ENCODE measurements at places on chromosomes 7 and 10.

DNA sequence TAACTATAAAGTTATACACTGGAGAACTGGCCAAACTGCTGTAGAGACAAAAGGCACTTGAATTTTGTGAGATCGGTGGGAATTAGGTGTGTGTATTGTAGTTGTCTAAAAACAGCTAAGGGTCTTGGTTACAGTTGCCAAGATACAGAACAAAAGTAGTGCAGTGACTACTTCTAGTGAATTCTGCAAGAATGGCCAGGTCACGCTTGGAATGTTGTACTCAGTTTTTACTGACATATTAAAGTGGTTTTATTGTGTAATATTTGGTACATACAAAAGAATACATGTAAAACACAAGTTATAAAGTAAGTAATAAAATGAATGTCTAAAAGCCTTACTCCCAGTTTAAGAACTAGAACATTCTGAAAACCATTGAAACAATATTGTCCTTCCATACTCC lies 42.4 kb downstream of the PRPF18 start:
- peak; percentile 56 for DNase-seq

DNA sequence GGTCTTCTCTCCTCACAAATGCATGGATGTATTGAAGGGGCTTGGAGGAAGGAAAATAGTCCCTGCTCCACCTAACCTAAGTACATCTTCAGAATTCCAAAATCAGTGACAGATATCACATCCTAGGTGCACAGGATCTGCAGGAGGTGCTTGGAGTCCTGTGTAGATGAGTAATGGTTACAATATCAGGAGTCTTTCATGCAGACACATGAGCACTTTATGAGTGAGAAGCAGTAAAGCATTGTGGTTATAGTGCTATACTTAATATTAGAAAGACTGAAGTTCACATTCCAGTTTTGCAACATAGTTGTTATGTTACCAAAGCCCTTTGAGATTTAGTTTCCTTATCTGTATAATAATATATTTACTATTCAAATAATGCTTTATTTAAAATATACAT lies 516.7 kb downstream of the NEBL start:
- no peak for DNase-seq

DNA sequence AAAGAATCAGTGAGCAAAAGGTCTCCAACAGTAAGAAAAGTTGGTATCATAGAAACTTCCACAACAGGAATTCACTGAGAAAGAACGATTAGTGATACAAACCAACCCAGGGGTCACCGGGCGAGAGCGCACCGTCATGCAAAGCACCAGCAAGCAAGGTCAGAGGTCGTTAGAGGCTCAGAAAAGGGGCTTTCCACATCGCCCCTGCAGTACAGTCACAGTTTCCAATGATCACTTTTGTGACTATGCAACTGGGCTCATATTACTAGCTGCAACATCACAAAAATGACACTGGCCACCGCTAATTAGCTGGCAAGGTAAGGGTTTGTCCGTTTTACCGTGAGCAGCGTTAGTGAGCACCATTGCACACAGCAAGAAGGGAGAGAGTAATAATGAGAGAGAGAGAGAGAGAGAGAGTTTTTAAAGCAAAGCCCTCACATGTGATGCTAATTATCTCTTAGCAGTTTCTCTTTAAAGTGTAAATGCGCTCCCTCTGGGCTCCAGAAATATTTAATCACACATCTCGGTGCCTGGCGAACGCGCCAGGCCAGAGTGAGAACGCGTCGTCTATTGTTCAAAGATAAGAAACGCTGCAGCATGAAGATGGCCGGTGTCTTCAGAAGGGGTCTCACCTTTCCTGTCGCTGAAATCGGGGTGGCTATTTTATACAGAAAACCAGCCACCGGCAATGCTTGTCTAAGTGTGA lies 237.5 kb downstream of the DNAJB6 start:
- no peak for DNase-seq

- no peak for DNase-seq
Observed at GRCh38 chr7:30331338-30331737, 46.9 kb downstream of the ZNRF2 start.

DNA sequence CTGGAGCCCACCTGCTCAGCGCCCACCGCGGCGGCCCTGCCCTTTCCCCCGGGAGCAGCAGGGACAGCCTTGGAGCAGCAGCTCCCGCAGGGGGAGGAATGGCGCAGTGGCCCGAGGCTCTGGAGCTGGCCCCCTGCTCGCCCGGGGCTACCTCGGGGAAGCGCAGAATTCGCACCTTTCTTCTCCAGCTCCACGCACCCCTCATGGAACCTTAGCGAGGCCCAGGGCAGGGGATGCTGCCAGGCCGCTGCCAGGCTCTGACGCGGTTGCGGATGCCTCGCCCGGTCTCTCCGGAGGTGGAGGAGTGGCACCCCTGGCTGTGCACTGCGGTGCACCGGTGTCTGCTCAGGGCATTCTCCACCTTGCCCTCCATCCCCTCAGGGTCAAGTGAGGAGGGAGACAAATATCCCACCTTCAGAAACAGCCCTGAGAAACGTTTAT lies 84.9 kb upstream of the MKI67 start:
- no peak for DNase-seq

- DNase-seq: peak; percentile 86
Observed at GRCh38 chr10:10872035-10872673, 145.5 kb upstream of the CELF2 start.

DNA sequence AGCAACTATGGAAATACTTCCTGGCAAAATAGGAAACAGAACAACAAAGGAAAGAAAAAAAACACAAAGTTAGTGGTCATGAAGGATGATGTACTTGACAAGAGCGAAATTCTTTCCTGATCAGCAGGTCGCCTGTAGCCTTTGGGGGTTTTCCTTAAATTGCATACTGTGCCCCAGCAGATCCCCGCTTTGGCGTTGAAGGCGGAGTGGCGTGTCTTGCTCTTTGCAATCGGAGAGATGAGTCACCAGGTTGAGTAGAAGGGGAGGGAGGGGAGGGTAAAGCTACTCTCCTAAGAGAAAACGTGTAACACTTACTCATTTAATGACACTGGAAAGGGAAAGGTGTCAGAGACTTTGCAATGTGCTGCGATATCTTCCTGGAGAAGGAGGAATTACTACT lies 587.2 kb downstream of the SORCS1 start:
- no peak for DNase-seq

- no peak for DNase-seq
Observed at GRCh38 chr7:103560136-103560535, 114.1 kb upstream of the SLC26A5 start.

- no peak for DNase-seq
Observed at GRCh38 chr7:49791088-49791741, 17.8 kb downstream of the VWC2 start.

DNA sequence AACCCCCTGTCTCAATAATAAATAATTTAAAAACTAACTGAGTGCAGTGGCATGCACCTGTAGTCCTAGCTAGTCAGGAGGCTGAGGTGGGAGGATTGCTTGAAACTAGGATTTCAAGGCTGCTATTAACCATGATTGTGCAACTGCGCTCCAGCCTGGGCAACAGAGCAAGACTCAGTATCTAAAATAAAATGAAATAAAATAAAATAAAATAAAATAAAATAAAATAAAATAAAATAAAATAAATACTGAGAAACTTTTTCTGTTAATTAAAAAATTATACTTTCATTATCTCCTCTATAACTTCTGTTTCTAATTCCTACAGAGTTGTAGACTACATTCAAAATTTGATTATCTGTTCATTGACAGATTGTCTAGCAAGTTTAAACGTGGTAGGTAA lies 999.4 kb downstream of the ANKRD7 start:
- no peak for DNase-seq

GRCh38 chr10:106942035-106942662 lies 222.4 kb downstream of the SORCS1 start:
- DNase-seq: no peak

- DNase-seq: no peak
Observed at GRCh38 chr7:2720024-2720423, 32.0 kb downstream of the AMZ1 start.

- DNase-seq: no peak
Observed at GRCh38 chr10:17431871-17432311, 22.5 kb downstream of the ST8SIA6 start.

GRCh38 chr7:120949393-120949911 lies 1.1 kb upstream of the ING3 start:
- no peak for DNase-seq

DNA sequence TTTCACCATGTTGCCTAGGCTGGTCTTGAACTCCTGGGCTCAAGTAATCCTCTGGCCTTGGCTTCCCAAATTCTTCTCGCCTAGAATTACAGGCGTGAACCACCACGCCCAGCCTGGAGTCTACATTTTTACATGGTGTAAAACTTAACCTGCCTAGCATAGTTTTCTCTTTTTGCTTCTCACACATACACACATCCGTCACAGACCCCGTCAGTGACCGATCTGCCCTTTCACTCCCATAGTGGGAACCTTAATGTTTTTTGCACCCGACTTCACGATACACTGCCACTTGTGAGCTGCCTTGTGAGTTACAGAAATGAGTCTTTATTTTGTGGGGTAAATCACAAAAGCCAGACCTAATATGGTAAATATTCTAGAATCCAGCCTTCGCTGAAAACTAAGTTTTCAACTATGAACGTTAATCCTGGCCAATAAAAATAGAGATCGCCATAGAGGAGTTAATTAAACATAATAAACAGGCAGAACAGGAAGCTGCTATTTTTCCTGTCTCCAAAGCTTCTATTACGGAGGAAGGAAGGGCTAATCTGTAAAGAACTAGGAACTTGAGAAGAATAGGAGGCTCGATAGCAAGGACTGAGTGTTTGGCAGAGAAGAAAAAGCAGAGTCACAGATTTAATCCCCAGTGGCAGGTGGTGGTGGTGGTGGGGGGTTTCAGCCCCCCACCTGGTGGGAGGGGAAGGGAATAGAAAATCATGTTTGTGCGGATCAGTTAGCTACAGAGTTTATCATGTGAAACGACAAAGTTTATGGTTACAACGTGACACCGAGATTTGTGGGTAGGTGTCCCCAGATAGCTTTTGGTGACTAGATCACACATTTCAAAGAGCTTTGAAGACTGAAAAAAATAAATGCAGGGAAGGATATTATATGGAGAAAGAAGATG lies 14.7 kb upstream of the FAM171A1 start:
- DNase-seq: no peak

- no peak for DNase-seq
Observed at GRCh38 chr10:51270936-51271530, 196.7 kb downstream of the PRKG1 start.

GRCh38 chr7:51067757-51068156 lies 248.9 kb downstream of the COBL start:
- DNase-seq: peak; percentile 80

GRCh38 chr10:110006358-110007160 lies 1.2 kb upstream of the ADD3 start:
- peak; percentile 52 for DNase-seq

- DNase-seq: no peak
Observed at GRCh38 chr7:158329686-158330085, 257.9 kb downstream of the PTPRN2 start.

DNA sequence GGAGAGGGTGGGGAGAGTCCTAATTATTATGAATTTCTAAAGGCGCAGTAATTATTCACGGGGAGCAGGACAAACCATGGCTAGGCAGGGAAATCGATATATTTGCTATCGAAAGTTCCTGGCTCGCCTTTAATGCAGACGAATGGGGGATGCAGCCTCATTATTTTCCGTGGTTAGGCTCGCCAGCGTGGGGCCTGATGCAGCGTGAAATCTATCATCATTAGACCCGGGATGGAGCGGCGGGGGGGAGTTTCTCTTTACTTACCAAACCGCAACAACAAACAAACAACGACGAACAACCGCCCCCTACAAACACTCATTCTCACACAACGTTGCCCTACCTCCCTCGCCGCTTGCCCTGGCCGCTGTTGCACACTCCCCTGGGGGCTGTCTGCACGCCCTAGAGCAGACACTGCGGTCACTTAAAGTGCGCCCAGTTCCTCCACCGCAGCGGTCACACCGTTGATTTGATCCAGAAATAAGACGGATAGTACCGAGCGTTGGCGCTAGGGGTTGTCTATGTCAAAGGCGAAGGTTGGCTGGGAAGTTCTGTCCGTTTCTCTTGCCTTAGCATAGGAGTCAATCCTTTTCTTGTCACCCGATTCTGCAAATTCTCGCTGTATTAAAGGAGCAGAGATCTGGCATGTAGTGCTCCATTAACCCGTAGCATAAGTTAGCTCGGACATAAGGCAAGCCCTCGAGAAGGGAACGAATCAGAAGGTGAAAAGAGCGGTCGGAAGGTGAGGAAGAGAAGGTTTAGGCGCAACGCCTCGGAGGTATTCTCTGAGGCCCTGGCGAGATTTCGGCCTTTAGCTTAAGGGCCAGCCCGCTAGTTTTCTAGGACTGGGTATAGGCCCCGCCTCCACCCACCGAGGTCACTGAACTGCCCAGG lies 10.4 kb downstream of the NXPH1 start:
- DNase-seq: no peak

DNA sequence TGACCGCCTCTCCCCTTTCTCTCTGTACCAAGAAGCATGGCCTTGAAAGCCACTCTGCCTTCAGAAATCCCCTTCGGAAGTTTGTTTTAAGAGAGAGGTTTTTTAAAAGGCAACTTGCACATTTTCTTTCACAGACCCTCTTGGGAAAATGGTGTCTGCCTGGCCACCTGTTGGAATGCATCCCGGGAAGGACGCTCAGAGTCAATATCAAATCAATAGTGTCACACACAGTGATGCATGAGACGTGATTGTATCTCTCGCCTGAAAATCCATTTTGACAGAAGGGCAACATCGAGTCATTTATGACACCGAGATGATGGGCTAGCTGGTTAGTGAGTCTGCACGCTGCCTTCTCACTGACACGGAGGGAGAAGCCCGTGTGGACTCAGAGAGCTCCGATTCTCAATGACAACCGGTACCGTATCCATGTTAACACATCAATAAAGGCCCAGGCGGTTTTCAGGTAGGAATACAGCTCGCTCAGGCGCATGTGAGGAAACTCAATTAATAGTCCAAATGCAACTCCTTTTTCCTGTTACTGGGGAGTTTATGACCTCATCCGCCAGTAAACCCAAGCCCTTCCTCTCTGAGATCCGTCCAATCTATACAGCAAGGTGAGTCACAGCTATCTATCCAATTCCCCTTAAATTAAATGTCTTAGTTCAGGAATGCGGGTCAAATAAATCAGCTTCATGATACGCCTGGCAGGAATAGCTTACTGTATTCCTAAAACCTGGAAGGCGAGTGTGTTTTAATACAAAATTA lies 621.5 kb upstream of the MKI67 start:
- no peak for DNase-seq

DNA sequence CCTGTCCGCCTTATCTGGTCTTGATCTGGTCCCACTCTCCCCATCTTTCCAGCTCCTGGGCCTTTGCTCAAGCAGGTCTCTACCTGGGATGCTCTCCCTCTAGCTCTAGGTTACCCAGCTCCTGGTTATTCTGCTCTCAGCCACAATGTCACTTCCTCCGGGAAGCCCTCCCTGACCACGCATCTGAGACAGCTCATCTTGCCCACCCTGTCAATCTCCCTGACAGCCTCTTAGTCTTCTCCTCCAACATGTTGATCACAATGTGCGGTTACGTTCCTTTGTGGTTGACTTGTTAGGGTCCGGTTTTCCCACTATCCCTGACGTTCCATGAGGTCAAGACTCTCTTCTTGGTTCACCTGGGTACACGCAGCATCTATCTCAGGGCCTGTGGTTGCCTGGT lies 55.6 kb downstream of the GOLGA7B start:
- no peak for DNase-seq

DNA sequence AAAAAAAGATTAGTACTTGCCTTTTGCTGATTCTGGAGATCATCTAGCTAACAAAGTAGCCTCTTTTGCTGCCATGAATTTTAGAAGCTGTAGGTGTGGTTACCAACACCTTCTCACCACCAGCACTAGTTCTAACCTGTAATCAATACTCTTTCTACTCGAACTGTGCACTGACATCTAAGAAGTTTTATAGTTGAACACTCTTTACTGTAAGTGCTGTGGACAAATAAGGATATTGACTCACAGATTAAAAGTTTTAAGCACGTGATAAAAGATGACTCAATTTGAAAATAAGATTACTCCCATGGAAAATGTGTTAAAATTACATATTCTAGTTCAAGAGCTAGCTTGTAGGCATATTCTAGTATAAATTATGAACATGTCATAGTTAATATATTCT lies 89.9 kb downstream of the REEP3 start:
- peak; percentile 37 for DNase-seq

Data from fibroblast of villous mesenchyme (primary cell).